ENCODE measurements at places on chromosomes 12 and 14. TPM values are rescaled to one million over a fixed set of nuclear protein-coding genes. Genes with fewer than 3 reads are reported as not detected.

Gene YARS2
- total RNA-seq, result 45.9 TPM

Gene LBHD2
- not detected for total RNA-seq

Gene PZP
- not detected for total RNA-seq

DNA sequence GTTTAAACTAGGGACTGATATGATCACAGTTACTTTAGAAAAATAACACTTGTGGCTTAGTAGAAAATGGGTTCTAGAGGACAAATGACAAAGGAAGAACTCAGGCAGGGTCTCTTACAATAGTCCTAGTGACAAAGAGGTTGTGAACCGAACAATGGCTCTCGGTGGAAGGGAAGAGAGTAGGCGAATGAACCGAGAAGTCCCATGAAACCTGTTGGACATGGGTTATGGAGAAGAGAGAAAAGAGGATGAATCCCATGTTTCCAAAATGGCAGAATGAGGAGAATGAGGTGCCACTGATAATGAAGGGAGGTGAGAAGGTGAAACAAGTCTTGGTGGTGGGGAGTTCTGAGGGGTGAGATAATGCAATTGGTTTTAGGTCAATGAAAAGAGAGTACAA lies 94.1 kb downstream of the PPM1H start:
- no peaks in the 10 kb centered on the region for H3K36me3 ChIP-seq
- peaks cover 8% of the 10 kb centered on the region for H3K27me3 ChIP-seq
- H3K4me3 ChIP-seq, result no peak overlapping the region
- H3K4me1 ChIP-seq, result no peaks in the 10 kb centered on the region

DNA sequence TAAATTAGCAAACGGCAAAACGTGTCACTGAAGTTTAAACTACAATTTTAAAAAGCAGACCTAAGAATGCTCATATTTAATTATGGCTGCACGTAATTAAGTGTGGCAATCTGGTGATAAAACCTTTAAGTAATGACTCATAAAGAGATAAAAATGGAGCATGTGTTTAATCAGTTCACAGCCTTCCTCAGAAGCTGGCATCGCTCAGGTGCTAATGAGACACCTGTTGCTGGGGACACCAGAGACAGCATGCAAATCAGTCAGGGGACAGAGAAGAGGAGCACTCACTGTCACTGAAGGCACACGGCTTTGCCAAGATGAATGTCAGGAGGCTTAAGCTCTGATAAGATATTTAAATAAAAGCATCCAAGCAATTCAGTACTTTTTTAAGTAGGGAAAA lies 840.3 kb downstream of the GALC start:
- H3K27me3 ChIP-seq, result no peaks in the 10 kb centered on the region
- DNase-seq, result no peak
- H3K36me3 ChIP-seq, result no peaks in the 10 kb centered on the region
- H3K4me1 ChIP-seq, result no peaks in the 10 kb centered on the region
- no peak overlapping the region for H3K4me3 ChIP-seq
- no peak overlapping the region for H3K27ac ChIP-seq

GRCh38 chr12:65666876-65667275 lies 157.4 kb upstream of the HMGA2 start:
- DNase-seq, result peak; percentile 49
- peak overlapping the region; percentile 73 for H3K27ac ChIP-seq
- peaks cover 34% of the 10 kb centered on the region for H3K4me1 ChIP-seq
- peaks cover 48% of the 10 kb centered on the region for H3K27me3 ChIP-seq

- no peak overlapping the region for H3K27ac ChIP-seq
- no peak overlapping the region for H3K4me3 ChIP-seq
- H3K36me3 ChIP-seq, result no peaks in the 10 kb centered on the region
- no peaks in the 10 kb centered on the region for H3K27me3 ChIP-seq
Observed at GRCh38 chr14:20801726-20802125, 918 bp downstream of the RNASE1 start.

DNA sequence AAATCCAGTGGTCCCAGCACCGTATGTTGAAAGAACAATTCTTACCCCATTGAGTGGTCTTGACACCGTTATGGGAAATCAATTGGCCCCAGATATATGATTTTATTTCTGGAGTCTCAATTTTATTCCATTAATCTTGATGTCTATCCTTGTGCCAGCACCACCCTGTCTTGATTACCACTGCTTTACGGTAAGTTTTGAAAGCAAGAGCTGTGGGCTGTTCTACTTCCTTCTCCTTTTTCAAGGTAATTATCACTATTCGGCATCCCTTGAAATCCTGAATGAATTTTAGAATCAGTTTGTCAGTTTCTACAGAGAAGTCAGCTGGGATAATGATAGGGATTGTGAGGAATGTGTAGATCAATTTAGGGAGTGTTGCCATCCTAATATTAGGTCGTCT lies 160.8 kb upstream of the SFSWAP start:
- no peak for DNase-seq
- no peak overlapping the region for H3K27ac ChIP-seq
- H3K4me3 ChIP-seq, result no peak overlapping the region

All from activated CD4-positive, alpha-beta T cell treated with anti-CD3 and anti-CD28 coated beads for 36 hours (primary cell).